Epithelial cell of esophagus (primary cell): ENCODE measurements at places on chromosomes 5 and 9.

DNA sequence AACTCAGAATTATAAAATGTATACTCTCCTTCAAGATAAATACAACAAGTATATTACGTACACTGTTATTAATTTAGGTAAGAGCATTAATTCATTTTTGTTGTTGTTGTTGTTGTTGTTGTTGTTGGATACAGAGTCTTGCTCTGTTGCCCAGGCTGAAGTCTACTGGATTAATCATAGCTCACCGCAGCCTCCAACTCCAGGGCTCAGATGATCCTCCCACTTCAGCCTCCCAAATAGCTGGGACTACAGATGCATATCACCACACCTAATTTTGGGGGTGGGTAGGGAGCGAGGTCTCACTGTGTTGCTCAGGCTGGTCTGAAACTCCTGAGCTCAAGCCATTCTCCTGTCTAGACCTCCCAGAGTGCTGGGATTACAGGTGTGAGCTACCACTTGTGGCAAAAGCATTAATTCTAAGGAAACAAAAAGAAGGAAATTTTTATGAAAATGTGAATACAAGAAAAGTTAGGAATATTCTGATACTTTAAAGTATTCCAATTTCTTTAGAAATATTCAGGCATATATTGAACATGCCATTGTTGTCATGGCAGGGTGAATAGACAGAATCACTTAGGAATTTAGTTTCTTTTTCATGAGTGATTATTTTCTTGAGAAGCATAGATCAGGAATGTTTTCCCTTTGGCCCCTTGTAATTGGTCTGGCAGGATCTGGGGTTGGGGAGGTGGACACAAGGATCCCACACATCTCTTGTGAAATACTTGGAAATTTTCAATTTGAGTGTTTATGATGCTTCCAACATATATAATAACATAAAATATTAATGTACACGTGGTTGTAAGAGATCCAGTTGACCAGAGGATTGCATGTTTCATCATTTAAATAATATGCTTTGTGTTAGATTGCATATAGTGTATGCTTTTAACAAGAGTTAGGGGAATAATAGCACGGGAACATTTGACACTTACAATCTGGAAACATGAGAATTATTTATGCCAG, 263.6 kb downstream of the FANCC start:
- DNase-seq: no peak

- DNase-seq: peak; percentile 45
Measured at GRCh38 chr9:83596899-83597504, 25.9 kb upstream of the IDNK start.

DNA sequence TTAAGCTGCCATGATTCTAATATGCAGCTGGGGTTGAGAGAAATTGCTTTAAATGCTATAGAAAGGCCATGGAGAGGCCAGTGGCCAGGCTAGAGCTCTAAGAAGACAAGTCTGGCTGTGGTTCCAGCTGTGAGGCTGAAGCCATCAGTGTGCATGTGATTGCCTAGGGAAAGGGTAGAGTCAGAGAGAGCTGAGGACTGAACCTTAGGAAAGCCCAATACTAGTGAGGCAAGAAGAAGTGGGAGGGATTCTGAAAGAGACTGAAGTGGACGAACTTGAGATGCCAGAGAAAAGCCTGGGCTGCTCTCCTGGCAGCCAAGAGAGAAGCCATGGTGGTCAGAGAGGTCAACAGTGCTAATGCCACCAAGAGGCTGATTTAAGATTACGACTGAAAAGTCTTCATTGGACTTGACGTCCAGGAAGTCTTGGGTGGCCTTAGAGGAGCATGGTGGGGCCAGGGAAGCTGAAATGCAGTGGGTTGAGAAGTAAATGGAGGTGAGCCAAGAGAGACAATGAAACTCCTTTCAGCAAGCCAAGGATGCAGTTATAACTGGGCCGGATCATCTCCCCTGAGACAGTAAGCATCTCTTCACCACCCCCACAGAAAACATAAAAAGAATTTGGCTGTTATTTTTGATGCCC, 133.2 kb downstream of the TMEM174 start:
- DNase-seq: no peak

DNA sequence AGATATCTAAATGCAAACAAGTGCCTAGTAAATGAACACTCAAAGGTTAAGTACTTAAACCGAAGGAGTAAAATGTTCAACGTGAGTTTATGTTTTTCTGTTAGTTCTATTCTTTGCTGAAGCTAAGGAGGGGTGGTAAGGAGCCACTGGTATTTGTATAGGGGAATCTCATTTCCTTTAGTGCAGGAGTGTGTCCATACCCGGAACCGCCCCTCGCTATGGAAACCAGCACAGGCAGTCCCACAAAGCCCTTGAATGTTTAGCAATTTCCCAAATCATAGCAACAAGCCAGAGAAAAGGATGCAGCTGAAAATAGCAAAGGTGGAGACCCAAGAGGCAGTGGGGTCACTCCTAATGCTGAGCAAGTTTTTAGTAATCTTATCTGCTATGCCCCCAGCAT, 78.8 kb upstream of the STK32A start:
- no peak for DNase-seq

GRCh38 chr5:109410389-109411148, 795 bp upstream of the PJA2 start:
- DNase-seq: peak; percentile 62

- no peak for DNase-seq
Measured at GRCh38 chr5:3006526-3006925, 255.0 kb upstream of the IRX2 start.

DNA sequence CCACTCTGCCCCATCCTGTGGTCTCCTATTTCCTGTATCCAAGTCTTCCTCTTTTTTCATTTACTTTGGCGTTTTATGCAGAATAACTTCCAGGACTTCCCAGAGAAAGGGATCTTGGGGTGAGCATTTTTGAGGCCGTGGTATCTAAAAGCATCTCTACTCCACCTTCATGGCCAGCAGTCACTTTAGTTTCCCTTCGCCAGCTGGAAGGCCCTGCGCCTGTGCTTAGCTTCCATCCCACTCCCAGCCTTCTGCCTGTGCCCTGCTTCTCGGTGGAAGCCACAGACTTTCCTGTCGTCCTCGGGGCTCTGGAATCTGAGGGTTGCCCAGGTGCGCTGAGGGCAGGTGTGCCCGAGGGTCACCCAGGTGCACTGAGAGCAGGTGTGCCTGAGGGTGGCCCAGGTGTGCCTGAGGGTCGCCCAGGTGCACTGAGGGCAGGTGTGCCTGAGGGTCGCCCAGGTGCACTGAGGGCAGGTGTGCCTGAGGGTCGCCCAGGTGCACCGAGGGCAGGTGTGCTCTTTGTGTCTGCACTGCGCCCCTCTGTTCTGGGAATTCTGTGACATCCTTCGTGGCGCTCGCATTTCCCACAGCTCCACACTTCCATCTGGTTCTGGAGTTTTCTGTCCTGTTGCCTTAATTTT, 32.4 kb upstream of the LRRC14B start:
- DNase-seq: no peak

- DNase-seq: no peak
Measured at GRCh38 chr5:1524799-1525623, 1.3 kb upstream of the LPCAT1 start.

DNA sequence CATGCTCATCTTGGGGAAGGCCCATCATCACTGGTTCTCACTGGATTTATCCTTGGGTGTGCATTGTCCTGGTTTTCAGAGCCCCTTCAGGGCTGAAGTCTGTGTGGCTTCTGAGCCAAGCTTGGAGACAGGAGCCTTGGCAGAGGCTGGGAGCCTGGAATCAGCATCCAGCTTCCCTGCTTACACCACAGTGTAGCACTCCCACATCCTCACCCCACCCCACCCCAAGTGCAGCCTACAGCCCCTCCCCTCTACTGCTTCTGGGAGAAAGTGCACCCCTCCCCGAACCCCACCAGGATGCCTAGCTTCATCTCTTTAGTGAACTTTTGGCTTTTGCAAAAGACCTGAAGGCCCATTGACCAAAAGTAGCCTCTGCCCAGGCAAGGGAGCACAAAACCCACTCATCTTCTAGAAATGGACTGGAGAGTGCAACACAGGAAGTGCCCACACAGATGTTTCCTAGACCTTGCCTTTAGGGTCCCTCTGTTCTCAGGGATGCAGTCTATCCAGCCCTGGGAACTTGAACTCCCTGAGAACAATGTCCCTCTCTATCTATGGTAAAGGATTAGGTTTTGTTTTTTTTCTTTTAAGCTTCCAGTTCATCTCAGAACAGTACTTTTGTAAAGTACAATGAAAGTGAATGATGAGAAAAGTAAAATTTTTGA, 189.7 kb downstream of the PALM2AKAP2 start:
- DNase-seq: no peak

GRCh38 chr5:40831346-40832210, 3.4 kb downstream of the RPL37 start:
- peak; percentile 53 for DNase-seq

- DNase-seq: peak; percentile 79
Measured at GRCh38 chr9:76810377-76810957, 46.2 kb downstream of the PCA3 start.
